Naive thymus-derived CD4-positive, alpha-beta T cell (primary cell): ENCODE measurements at places on chromosomes 5 and 9. TPM values are rescaled to one million over a fixed set of nuclear protein-coding genes. Genes with fewer than 3 reads are reported as not detected.

Gene PDCD1LG2
- total RNA-seq: 0.56 TPM

Gene SPAG8
- total RNA-seq: 8.1 TPM

Gene PCDHGC4
- total RNA-seq: not detected

Gene PIP5KL1
- total RNA-seq: 2.1 TPM

Gene MEGF10
- total RNA-seq: not detected

Gene AQP7
- 1.9 TPM for total RNA-seq

Gene NFIB
- total RNA-seq: 0.32 TPM

Gene NAIF1
- 13.3 and 14.7 TPM in 2 replicates for total RNA-seq

Gene ANXA2R
- 13.2 and 15.1 TPM in 2 replicates for total RNA-seq

Gene THBS4
- 0.57 TPM for total RNA-seq

Gene ADAMTSL2
- total RNA-seq: not detected in 2 replicates
